ENCODE measurements at places on chromosomes 7 and 10.

DNA sequence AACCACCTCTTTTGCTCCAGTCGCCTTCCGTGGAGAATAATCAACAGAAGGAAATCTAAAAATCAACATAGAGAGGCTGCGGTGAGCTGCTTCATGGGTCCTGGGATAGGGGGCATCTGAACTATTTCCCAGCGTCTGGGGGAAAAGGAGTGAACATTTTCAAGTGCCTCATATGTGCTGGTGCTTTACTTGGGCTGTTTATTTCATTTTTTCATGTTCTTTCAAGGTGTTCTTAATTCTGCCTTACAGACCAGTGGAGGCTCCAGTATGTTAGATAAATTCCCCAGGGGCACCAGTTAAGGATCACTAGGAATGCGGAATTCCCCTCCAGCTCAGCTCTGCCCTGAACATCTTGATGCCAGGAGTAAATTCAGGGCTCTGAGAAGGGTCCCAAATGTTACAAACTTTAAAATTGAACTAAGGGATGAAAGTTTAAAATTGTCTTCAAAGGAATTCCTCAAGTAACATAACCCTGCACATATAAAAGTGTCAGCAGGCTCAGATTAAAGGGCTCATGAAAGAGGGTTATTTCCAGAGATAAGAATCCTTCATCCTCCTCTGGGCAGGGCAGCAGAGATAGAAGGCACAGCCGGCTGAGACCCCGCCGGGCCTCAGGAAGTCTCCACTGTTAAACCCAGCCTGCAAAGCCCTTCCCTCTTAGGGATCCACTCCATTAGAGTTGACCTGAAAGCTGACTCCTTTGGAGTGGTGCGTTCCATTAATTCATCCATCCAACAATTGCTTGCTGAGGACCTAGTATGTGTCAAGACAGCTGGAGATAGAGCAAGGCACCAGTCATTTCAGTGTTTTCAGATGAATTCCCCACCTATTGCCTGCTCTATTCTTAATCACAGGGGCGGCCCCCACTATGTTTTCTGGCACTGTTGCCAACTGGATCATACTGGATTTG, 345.8 kb downstream of the KCNMA1 start:
- no peak for DNase-seq

DNA sequence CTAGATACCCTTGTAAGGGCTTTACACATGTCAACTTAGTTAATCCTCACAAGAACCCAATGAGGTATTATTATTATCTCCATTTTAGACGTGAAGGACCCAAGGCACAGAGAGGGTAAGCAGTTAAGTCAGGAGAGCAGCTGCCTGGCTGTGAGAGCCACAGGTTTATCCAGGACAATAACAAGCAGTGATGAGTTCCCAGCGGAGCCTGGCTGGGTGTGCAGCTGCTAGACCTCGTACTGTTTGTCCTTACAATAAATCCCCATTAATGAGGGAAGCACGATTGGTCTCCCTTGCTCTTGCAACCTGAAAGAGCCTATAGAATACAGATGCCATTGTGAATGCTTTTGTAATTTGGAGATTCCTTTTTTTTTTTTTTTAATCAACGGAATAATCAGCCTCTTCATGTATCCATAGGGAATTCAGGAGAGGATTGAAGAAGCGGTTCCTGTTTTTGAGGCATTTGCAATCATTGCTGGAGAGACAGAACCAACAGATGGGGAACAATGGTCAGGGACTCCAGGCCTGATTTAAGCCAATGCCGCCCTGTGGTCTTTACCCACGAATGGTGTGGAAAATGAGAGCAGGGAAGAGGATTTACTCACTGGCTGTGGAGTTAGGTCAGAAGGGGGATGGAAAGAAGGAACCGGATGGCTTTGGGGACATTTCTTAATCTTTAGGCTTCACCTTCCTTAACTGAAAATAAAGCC, 12.3 kb upstream of the ASB4 start:
- DNase-seq = no peak

GRCh38 chr7:155755026-155755425, 57.2 kb downstream of the SHH start:
- no peak for DNase-seq

- peak; percentile 26 for DNase-seq
Observed at GRCh38 chr10:52542906-52543305, 228.8 kb downstream of the DKK1 start.

DNA sequence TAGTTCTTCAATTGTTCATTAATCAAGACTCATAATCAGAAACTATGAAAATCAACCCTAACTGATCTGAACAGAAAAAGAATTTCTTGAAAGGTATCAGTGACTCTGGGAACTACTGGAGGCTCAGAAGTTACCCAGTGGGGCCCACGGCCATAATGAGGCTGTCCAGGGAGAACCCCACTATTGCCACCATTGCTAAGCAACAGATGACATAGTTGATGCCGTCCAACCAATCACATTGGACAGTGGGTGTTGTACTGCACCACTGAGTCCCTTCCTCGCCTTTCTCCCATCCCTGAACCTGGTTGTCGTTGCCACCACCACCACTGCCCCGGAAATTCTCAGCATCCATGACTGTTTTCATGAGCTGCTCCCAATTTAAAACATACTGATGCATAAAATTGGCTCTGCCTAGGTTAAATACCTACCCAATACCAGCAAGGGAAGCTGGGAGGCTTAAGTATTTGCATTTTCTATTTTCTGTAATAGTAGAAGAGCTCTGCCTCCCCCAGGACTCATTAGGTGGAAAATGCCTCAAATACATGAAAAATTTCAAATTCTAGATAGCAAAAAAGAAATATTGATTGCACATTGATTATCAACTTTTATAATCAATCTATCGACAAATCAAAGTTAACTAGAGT, 26.7 kb upstream of the USP6NL start:
- no peak for DNase-seq

- DNase-seq = peak; percentile 33
Observed at GRCh38 chr7:40760293-40760964, 625.6 kb downstream of the SUGCT start.

GRCh38 chr7:4631380-4632179, 50.5 kb upstream of the FOXK1 start:
- DNase-seq = peak; percentile 92

- no peak for DNase-seq
Observed at GRCh38 chr7:27098578-27099451, 3.0 kb upstream of the HOXA1 start.

GRCh38 chr7:157088136-157088535, 50.6 kb upstream of the UBE3C start:
- no peak for DNase-seq

DNA sequence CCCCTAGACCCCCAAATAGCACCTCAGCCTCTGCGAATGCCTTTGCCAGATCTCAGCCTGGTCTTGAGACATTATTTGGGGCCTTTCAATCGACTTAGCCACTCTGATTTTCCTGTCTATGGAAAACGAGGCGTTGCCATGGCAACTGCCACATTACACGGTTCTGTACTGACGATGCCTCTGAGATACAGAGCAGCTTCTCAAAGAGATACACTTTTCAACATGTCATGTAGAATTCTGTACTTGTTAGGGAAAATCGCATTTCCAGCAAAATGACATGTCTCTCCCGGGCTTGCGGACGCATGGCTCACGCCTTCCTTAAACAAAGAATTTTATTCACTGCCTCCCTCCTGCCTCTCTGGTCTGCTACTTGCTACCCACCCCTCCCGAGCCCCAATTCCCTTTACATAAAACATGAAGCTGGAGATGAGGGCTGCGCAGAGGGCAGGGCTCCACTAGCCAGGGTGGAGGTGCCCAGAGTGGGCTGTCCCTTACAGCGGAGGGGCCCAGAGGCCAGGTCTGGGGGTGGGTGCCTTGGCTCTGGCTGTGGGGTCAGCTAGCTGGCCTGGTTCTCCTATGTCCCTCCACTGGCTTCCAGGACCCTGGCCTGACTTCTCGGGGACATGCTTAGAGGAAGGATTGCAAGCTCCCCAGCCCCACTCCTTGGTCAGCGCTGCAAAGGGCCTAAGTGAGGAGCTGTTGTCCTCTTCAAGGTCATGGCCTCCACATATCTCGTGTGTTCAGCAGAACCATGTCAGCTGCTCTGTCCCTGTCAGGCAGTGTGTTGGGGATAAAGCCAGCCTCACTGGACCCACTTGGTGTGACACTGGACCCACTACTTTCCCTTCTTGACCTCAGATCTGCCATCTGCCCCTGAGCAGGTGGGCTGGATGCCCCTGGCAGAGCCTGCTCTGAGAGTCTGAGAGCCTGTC, 342.5 kb downstream of the RPS24 start:
- no peak for DNase-seq

DNA sequence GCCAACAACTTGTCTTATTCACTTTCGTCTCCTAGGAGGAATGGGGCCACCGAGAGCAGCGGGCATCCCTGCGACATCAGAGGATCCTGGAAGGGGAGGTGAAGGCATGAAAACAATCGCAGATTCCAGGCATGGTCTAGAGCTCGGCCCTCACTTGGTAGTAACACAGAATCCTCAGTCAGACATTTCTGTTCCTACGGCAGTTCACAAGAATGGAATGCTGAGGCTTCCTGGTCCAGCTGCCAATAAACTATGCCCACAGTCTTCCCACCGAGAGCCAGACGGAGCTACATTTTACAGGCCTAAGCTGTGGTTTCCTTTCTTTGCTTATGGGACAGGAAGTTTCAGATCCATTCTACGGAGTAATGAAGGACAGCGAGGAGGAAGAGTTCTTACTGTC, 75.8 kb downstream of the OR13A1 start:
- DNase-seq = no peak

GRCh38 chr7:158992759-158993158, 136.4 kb downstream of the DYNC2I1 start:
- DNase-seq = no peak

DNA sequence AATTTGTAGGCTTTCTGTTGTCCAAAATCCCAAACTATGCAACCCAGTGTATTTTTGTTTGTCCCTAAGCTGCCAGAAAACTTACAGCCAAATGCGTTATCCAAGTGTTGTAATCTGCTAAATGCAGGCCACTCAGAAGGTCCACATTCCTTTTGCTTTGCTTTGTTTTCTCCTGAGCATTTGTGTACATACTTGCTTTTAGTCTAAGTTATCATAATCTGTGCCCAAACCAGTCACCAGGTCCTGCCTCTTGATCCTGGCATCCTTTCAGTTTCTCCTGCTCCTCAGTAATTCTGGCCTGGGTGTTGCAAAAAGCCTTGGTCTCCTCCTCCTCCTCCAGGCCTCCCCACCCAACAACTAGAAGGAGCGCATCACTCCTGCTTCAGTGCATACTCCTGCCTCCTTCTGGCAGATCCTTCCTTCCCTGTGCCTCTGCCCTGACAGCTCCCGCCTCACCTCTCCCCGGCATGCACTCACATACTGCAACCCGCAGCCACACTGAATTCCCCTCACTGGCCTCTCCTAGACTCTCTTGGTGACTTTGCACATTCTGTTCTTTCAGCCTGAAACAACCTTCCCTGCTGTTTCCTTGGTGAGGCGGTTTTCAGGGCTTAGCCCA, 2.3 kb downstream of the DENND2A start:
- DNase-seq = peak; percentile 32

- no peak for DNase-seq
Observed at GRCh38 chr10:92969151-92969550, 91.4 kb upstream of the CYP26C1 start.

DNA sequence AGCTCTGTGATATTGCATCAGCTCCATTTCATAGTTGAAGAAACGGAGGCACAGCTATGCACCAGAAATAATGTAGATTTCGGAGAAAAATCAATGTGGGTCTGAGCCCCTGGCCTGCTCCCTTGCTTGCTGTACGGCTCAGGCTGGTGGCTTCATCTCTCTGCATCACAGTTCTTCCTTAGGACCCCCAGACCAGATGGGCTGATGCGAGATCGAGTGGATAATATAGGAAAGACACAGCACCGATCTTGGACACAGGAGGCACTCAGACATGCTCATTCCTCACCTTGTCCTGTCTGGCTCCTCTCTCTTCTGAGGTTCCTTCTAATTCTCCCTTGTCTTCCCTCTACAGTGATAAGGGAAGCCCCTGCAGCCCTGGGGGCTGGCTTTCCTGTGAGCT, 365.9 kb upstream of the ZMIZ1 start:
- DNase-seq = no peak

- DNase-seq = peak; percentile 100
Observed at GRCh38 chr10:25068152-25069058, 52.0 kb downstream of the THNSL1 start.

GRCh38 chr10:64033711-64034110, 512.5 kb downstream of the REEP3 start:
- no peak for DNase-seq

GRCh38 chr10:46523119-46523961, 33.1 kb downstream of the GPRIN2 start:
- DNase-seq = peak; percentile 94

All from epithelial cell of esophagus (primary cell).